HFFc6 (cell line): ENCODE measurements at places on chromosomes 6 and 20. TPM values are rescaled to one million over a fixed set of nuclear protein-coding genes. Genes with fewer than 3 reads are reported as not detected.

KCNK5 gene
- not detected in 2 replicates for total RNA-seq

GRCh38 chr6:31877651-31878161, 1.1 kb downstream of the SLC44A4 start:
- no peak for DNase-seq

BTN1A1 gene
- 0.18 TPM in 1 of 3 replicates, not detected in the others for total RNA-seq

DNA sequence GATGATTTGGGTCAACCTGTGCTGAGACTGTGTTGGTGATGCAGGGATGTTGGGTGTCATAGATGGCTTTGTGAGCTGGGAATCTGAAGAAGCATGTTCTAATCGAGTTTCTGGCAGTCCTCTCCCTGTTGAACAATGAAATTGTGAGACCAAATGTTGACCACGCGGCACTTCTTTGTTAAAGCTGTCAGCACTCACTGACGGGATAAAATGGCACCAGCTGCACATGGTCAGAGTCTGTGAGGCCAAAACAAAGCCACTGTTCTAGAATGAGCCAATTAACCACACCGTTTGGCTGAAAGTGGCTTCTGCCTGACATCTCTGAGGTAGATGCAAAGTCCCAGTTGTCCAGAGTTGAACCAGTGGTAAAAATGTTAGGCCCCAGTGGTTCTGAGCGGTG, 562.2 kb downstream of the KIF16B start:
- DNase-seq: no peak

ZNFX1 gene
- 36.1 and 40.2 TPM in 2 replicates for total RNA-seq

- DNase-seq: no peak
Measured at GRCh38 chr6:133309579-133309978, 68.4 kb downstream of the EYA4 start.

- no peak for DNase-seq
Measured at GRCh38 chr20:25273046-25273445, 25.2 kb downstream of the PYGB start.

CLIC5 gene
- total RNA-seq: not detected in 3 replicates

- DNase-seq: no peak
Measured at GRCh38 chr6:168624948-168625347, 184.0 kb downstream of the SMOC2 start.

DNA sequence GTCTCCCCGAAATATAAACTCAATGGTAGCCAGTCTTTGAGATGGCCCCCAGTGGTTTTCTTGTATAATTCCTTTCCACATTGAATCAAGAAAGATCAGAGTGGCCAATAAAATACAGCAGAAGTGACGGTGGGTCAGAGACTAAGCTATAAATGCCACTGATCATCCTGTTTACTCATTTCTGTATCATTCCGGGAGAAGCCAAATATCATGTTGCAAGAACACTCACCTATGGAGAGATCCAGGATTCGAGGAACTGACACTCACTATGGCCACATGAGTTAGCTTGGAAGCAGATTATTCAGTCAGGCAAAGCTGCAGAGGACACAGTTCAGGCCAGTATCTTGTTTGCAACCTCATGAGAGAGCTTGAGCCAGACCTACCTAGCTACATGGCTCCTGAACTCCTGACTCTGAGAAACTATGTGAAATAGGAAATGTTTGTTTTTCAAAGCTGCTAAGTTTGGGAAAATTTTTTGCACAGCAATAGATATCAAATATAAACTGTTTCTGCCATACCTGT, 132.4 kb upstream of the ADGRF1 start:
- DNase-seq: no peak

MICAL1 gene
- 37.9 to 40.2 TPM (median 39.1 TPM) in 3 replicates for total RNA-seq

DNA sequence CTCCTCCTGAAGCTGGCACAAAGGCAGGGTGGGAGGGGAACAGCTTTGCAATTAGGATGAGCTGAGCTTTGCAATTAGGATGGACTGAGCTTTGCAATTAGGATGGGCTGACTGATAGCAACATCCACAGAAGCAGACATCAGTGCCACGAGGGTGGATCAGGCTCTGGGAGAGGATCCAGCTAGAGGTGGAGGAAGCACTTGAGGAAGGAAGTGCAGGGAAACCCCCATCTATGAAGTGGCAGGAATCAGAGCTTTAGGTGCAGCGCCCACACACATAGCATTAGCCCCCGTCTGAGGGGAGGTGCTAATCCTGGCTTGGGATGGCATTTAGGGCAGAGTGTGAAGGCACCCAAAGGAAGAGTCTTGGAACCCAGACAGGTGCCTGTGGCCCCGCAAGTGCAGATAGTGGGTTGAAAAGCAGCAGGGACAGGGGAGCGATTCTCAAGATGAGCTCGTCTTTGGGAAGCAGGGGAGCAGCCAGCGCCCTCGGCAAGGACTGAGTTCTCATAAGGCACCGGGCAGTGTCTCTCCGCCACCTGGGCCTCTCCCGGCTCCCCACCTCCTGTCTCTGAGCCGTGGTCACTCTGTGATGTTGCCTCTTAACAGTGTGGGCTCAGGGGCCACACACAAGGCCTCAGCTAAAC, 12.0 kb upstream of the THBS2 start:
- DNase-seq: no peak

TRIM15 gene
- not detected in 3 replicates for total RNA-seq

- DNase-seq: peak; percentile 37
Measured at GRCh38 chr6:75386050-75386770, 101.6 kb upstream of the TMEM30A start.

MUC21 gene
- not detected in 3 replicates for total RNA-seq

ZSCAN26 gene
- 7.6 to 10.9 TPM (median 9.2 TPM) in 3 replicates for total RNA-seq

DNA sequence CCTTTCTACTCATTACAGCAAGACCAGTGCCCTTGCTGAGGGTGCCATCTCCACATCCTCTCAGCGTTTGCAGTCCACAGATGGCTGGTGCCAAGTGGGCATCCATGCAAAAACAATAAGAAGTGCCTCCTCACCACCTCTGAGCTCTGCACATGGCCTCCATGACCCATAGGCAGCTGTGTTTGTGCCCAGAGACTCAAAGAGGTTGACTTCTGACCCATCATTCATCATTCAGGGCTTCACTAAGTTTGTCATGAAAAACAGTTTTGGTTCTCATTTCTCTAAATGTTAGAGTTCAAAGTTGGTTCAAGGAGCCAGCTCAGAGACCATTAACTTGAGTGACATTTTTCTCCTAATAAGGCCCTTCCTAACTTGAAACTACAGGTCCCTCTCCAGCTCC, 512.6 kb upstream of the MAP3K7 start:
- DNase-seq: no peak

DNA sequence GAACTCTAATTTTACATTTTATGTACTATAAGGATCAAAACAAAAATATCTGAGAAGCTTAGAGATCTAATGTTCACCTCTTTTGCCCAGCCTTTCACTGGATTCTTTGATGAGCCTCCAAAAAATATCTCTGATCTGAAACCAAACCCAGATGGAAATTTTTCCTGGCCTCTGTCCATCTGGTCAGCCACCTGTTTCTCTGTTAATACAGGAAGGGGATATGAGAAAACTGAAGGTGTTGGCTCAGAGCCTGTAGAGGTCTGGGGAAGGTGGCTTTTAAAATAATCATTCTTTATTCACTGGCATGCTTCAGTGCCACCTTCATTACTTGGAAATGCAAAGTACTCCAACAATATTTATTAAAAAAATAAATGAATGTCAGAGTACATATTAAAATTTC, 8.5 kb upstream of the MCM3 start:
- DNase-seq: no peak

SDC4 gene
- total RNA-seq: 120 to 139 TPM (median 120 TPM) in 3 replicates

DNA sequence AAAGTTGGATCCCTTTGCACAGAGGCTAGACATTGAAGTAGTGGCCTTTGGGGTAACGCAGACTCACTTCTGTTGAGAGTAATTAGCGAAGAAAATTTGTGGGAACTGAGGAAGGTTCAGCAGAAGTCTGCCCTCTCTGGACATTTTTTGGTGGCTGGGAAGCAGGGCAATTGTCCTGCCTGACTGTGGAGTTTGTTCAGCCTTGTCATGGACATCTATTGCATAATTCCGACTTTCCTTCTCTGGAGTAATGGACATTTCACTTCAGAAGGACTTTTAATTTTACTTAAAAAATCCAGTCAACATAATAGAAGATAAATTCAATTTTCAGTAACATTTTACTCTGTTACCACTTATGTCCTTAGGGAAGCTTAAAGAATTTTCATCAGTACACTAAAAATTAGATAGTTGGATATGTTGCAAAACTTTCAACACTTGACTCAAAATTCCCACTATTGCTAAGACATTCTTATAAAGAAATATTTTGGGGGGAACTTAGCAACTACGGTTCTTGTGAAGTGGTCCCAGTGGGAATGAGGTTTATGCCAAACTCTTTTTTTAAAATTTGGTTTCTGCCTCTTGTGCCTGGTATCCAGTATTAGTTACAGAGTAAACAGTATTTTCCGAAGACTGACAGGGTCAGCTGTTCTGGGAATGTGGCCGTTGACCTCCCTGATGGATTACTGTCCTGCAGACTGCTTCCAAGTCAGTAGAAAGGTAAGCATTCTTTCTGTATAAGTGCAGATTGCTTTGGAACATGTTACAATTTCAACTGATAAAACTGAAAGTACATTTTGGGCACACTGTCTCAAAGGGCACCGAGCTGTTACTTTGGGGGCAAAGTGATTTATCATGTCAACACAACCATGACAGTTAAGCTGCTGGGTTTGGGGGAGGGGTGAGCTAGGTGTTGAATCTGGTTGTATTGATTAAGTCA, 100.6 kb upstream of the MLIP start:
- DNase-seq: no peak

DNA sequence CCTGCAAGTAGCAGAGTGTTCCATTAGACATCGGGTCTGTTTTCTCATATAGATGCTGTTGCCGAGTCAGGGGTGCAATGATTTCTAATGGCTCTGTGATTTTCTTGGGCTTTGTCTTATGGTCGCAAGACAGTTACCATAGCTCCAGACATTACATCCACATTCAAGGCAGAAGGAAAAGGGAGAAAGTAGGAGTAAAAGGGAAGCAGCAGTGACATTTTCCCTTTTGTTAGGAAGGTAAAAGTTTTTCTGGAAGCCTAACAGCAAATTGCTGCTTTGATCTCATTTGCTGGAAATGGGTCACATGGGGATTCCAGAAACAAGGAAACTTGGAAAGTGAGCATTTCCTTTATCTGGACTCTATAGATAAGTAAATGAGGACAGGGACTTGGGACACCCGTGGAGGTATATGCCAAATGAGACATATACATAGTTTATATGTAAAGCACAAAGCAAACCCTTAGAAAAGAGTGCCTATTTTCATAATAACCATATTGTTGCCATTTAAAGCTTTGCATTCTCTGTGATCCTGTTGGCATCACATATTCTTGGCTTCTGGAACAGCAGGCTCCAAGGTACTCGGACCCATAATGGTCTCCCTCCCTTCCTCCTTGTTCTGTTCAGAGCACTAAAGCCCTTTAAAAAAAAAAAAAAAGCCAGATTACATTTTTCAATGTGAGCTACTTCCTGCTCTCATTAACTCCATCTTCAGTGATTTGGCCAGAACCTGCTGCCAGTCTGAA, at the start of gene C20orf202:
C20orf202 (plus strand) TSS at position 693 of the 743 bp plus-strand sequence. CDS start 132 bp downstream, outside the sequence.
- no peak for DNase-seq

DNA sequence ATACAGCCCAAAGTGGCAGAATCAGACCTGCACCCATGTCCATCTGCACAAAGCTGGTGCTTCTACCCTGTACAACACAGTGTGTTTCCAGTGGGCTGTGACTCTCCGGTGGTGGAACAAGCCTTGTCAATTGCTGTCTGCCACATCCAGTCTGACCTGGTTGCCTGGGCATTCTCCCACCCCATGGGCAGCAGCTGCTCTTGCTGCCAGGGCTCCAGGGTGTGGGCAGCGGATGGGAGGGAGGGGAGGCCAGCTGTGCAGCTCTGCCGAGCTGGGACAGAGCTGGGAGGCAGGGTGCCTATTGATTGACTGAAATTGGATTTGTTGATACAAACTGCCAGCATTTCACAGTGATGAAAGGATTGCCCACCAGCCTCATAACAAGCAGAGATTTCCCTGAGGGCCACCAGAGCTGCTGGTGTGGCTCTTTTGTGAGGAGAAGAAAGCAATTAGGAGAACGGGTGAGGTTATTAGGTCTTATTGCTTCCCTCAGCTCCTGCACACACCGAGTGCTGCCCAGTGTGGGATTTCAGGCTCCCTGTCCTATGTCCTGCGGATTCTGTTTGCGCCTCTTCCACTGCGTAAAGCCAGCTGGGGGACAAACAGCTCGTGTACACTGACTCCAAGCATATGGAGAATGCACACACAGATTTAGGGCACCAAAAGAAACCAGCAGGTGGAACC, 150.8 kb downstream of the NRN1 start:
- no peak for DNase-seq

GRCh38 chr6:145844933-145845540, 30.4 kb upstream of the FBXO30 start:
- no peak for DNase-seq

- DNase-seq: no peak
Measured at GRCh38 chr6:119200512-119201175, 122.2 kb upstream of the FAM184A start.

DNA sequence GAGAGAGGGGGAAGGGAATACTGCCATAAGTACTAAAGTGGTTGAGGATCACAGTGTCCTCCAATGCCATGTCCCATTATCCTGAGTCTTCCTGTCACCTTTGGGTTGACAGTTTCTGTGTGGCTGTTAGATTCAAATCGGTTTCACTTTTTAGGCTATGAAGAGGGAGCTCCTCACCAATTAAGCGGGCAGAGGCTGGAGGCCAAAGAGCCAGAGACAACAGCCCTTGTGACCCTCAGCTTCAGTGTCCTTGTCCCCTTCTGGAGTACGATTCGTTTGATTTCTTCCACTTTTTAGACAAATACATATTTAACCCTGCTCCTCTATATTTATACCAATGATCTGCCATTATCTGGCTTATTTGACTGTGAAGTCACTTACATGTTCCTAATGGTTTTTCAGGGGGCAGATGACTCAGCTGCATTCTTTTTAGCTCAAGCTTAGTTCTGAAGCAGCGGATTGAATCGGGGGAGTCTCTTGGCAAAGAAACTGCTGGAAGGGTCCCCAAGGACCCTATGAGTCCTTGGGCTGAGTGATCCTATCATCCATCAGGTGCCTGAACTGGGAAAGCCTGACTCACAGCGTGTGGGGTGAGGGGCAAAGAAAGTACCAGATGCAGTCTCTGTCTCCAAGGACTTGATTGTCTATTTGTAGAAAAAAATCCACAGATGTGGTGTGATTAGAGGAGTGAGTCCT, 18.2 kb downstream of the FERMT1 start:
- no peak for DNase-seq

DNA sequence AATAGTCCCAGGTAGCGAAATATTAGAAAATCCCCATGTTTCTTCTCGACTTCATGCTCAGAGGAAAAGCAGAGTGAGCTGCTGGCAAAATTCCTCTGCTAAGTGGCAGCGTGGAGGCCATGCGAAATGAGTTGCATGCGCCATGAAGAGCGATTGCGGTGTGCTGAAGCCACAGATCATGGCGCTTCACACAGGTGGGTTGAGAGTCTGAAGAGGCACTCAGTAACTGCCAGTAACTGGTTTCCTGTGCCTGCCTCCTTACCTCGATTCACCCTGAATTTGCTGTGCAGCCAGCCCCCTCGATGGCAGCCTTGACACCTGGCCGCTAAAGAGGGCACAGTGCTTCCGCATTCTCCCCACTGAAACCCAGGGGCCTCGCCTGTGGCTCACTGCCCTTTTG, 301.5 kb downstream of the NRN1 start:
- no peak for DNase-seq

NTSR1 gene
- total RNA-seq: 2.7 to 6.0 TPM (median 5.7 TPM) in 3 replicates
